Fibroblast of lung (primary cell): ENCODE measurements at places on chromosomes 12 and 14. TPM values are rescaled to one million over a fixed set of nuclear protein-coding genes. Genes with fewer than 3 reads are reported as not detected.

TMEM52B gene
- under 0.01 and 0.50 TPM in 2 replicates for total RNA-seq

- H3K4me3 ChIP-seq, result no peak overlapping the region
- peaks cover 11% of the 10 kb centered on the region for H3K4me1 ChIP-seq
- H3K27ac ChIP-seq, result no peak overlapping the region
- no peaks in the 10 kb centered on the region for H3K27me3 ChIP-seq
- DNase-seq, result peak; percentile 83
- no peaks in the 10 kb centered on the region for H3K36me3 ChIP-seq
Measured at GRCh38 chr14:100679707-100680438, 46.8 kb upstream of the DLK1 start.

GALNT4 gene
- 10.8 and 16.0 TPM in 2 replicates for total RNA-seq

DNA sequence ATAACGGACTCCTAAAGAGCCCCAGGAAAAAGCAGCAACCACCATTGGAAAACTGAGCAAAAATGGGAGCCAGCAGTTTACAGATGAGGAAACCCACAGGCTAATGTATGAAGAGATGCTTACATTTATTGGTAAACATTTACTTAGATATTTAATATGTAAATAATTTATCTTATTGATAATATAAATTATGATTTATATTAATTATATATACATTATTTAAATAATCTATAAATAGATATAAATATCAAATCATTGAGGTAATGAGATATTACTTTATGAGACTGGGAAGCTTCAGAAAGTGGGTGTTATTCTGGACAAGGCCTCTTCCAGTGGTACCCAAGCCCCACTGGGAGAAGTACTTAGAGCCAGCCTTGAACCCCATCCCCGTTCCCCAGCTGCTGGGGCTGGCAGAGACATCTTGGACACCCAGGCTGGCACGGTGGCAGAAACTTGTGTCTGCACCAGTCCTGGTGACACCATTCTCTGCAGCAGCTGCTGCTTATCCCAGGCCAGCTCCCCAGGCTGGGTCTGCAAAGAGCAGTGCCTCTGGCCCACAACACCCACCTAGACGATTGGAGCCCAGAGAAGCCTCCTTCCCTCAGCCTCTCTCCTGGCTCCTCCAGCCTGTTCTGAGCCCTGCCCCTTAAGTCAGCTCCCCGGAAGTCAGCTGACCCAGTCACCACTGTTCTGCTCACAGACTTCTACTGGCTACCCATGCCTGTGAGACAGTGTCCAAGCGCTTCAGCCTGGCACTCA is 25.9 kb downstream of the ISCA2 start:
- peaks cover 21% of the 10 kb centered on the region for H3K36me3 ChIP-seq
- no peak overlapping the region for H3K27ac ChIP-seq
- no peak for DNase-seq
- no peaks in the 10 kb centered on the region for H3K27me3 ChIP-seq

IAPP gene
- not detected in 2 replicates for total RNA-seq

TAS2R20 gene
- 2.1 and 3.3 TPM in 2 replicates for total RNA-seq

- H3K36me3 ChIP-seq, result peaks cover 2% of the 10 kb centered on the region
- H3K27ac ChIP-seq, result no peak overlapping the region
- no peak overlapping the region for H3K4me3 ChIP-seq
- DNase-seq, result peak; percentile 74
Measured at GRCh38 chr14:52333823-52334657, 19.9 kb downstream of the PTGER2 start.
